ENCODE measurements at places on chromosomes 6 and 20.

DNA sequence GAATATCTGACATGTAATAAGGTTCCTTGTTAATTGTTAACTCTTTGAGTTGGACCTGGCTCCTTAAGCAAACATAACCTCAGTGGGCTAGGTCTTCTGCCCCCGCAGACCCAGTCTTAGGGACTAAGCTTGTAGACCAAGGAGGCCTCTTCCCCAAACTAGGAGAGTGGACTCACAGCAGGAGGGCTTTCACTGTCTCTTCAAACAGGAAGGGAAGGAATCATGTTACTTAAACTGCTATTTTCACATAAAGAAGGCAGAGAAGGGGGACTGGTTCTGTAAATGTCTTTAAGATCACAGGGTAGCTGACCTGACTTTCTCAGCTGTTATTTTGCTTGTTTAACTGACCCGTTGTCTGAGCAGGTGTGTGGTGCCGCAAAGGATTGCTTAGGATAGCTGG lies 34.9 kb upstream of the PRDM1 start:
- DNase-seq: no peak

GRCh38 chr20:16216914-16217230 lies 356.4 kb downstream of the KIF16B start:
- no peak for DNase-seq

GRCh38 chr20:37276494-37277252 lies 12.8 kb upstream of the MANBAL start:
- no peak for DNase-seq

- no peak for DNase-seq
These were observed 440.6 kb upstream of the EPHA7 start for GRCh38 chr6:93859971-93860370.

- DNase-seq: no peak
These were observed 89.2 kb downstream of the ARID1B start for GRCh38 chr6:156866220-156867015.

GRCh38 chr20:23484081-23484480 lies 6.8 kb upstream of the CST8 start:
- DNase-seq: no peak

GRCh38 chr20:45056473-45057173 lies 44.3 kb downstream of the KCNS1 start:
- no peak for DNase-seq

GRCh38 chr6:109252261-109253041 lies 129.8 kb downstream of the CD164 start:
- no peak for DNase-seq

DNA sequence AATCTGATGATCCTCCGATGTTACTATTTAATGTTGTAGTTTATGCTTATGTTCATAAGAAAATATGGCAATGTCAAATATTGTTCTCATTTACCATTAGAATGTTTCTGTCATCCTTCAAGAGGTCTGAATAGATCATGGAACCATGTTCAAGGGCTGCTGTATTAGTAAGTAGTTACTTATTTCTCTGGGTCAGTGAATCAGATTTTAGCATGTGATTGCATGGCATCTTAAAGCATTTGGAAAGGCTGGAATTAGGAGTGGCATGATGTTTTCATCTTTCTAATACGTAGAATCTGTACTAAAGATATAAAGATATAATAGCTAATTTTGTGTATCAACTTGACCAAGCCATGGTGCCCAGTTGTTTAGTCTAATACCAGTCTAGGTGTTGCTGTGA lies 40.5 kb upstream of the NKX2-4 start:
- no peak for DNase-seq

- DNase-seq: no peak
These were observed 1.7 kb downstream of the JAG1 start for GRCh38 chr20:10671919-10672623.

GRCh38 chr20:38209736-38210405 lies 44.8 kb upstream of the TGM2 start:
- no peak for DNase-seq

DNA sequence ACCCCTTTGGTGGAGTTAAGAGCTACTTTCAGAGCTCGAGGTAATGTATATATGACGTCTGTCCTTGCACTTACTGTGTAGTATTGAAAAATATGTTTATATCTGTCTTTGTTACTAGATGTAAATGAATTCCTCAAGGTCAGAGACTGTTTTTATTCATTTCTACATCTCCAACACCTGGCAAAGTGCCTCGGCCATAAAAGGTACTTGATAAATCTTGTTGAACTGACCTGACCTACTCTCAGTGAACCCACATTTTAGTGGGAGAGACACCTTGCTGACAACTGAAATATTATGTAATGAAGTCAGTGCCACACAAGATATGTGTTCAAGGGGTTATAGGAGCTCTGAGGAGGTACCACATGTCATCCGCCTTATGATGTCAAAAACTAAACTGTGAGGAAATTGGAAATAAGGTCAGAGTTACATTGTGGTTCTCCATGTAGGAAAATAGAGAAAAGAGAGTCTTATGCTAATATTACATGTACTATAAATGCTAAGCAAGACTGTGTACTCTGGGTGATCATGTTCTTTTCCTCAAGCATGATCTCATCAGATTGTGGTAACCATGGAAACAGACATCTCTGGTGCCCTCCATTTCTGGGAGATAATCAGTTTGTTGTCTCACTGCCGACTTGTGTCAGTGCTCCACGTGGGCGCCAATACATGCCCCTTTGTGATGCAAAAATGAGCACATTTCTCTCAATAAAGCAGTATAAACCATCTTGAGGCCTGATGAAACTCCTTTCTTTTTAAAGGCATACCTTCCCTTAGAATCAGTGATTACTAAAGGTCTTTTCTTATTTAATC lies 5.7 kb upstream of the TMEM30A start:
- no peak for DNase-seq

GRCh38 chr6:30344868-30345671 lies at the start of gene RPP21:
RPP21 (plus strand) TSS chr6:30345156; CDS start chr6:30345172, 16 bp downstream.
- DNase-seq: peak; percentile 68

DNA sequence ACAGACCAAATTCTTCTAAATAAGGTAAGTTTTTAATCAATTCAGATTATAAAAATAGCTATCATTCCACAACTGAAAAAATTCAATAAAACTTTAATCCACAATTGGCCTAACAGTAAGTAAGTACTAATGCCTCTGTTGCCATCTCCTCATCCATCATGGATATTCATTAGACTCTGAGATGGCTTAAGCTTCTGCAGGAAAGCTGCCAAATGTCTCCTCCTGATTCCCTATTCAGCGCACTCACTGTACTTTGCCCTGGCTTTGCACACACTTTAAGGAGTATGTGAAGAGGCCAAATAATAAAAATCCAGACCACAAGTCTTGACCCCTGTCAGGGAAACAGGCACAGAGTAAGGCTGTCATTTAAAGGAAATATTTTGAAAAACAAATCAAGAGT lies 23.6 kb downstream of the PGM3 start:
- DNase-seq: no peak

DNA sequence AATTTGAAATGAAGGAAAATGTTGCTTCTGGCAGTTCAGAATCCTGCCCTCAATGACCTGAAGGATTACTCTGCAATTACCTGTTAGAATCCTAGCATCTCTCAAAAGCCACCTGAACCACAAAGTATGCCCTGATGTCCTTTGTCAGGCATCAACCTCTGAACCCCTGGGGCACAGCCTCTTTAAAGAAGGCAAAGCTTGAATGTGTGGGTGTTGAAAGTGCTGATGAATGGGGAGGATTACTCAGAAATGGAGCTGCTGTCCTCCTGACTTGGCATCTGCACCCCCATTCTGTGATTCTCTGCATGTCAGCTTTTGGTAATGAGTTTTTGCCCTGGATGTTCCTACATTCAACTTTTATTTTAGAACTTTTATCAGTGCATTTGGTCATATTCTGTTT lies 179.2 kb downstream of the PKHD1 start:
- DNase-seq: no peak

- DNase-seq: no peak
These were observed 16.7 kb upstream of the LMBRD1 start for GRCh38 chr6:69813508-69813907.

GRCh38 chr20:16147916-16148315 lies 425.3 kb downstream of the KIF16B start:
- DNase-seq: no peak

GRCh38 chr6:75363304-75363703 lies 78.7 kb upstream of the TMEM30A start:
- DNase-seq: no peak

DNA sequence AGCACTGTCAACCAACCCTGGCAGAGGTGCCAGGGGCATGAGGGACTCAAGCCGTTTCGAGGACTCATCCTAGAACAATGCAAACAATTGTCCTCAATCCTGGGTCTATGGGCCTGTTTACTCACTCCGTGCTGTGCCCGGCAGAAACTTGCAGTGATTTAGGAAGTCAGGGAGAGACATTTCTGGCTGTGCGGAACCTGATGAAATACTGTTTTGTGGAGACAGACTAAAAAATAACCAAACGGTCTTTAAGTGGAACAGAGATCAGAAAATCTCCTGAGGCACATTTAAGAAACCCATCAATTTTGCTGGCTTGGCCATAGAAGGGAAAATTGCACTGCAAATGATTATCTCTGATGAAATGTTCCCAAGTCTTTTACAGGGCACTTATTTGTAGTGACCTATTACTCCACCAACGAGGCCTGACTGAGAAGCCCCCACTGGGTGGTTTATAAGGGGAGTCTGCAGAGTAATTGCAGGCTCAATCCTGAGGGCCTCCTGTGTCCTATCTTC lies 79.8 kb upstream of the KCNK16 start:
- DNase-seq: no peak

- DNase-seq: no peak
These were observed 554 bp upstream of the LAMA4 start for GRCh38 chr6:112254921-112255320.

GRCh38 chr6:11760015-11760473 lies 18.6 kb downstream of the ADTRP start:
- no peak for DNase-seq

DNA sequence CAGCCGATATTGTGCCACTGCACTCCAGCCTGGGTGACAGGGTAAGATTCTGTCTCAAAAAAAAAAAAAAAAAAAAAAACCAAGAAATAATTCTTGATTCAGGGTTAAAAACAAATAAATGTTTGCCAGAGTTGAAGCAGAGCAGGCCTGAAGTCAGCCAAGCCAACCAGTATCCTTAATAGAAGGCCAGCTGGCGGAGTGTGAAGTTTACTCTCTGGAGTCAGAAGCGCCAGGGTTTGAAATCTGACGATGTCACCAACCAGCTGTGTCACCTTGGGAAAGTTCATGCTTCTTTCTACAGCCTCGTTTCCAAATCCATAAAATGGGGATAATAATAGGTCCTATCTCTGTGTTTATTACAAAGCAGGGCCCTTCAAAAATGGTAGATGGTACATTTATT lies 73.0 kb upstream of the ENPP5 start:
- DNase-seq: no peak

- no peak for DNase-seq
These were observed 14.1 kb upstream of the PPARD start for GRCh38 chr6:35328108-35328723.

- no peak for DNase-seq
These were observed 91.2 kb upstream of the SIRPA start for GRCh38 chr20:1803932-1804501.

DNA sequence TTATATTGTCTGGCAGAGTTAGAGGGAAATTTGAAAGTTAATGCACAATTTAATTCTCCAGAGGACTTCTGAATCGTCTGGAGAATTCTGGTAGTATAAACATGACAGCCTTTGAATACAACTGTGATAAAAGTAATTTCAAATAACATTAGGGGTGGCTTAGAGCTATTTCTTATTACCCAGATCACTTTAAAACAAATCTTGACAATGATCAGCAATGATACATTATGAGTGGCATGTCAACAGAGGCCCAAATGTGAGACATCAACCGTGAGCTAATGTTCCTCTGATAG lies 259.1 kb downstream of the HACE1 start:
- DNase-seq: no peak

DNA sequence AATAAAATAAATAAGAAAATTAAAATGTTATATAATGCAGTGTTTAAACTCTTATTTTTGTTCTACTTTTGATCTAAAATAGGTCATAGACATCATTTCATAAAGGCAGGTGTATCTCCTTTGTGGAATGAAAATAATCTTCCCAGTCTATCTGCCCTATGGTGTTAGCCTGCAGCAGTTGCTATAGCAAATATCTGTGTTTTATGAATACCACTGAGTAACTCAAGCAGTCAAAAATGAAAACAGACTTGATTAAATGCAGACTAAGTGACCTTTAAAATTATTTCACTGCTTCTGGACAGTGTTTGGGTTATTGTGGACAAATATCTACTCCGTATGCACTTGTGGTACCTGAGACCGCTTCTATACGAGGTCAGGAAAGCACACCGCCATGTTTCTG lies 11.8 kb downstream of the HTR1B start:
- no peak for DNase-seq
